Right lung (tissue), 10 donors: ENCODE measurements at places on chromosomes 1 and 21.

GRCh38 chr1:201334325-201335173 lies 42.9 kb downstream of the TNNT2 start:
- DNase-seq, result no peak

DNA sequence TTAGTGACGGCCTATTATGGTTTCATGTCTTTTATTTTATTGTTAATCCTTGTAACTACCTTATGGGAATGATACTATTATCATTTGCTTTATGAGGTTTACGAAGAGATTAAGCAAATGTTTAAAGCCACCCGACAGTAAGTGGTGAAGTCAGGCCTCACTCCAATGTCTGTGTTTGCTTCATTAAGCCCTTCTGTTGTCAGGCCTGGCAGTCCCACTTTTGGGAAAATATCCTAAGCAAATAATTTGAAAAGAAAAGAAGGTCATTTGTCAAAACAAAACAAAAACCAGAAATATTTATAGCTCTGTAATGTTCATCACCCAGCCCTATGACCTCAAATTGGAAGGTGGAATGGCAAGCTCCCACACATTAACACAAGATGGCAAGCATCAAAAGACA lies 40.7 kb upstream of the USP24 start:
- DNase-seq, result no peak

GRCh38 chr1:31977385-31978131 lies 36.1 kb upstream of the KHDRBS1 start:
- no peak for DNase-seq

GRCh38 chr1:45621501-45621836 lies 2.4 kb downstream of the CCDC17 start:
- no peak for DNase-seq

DNA sequence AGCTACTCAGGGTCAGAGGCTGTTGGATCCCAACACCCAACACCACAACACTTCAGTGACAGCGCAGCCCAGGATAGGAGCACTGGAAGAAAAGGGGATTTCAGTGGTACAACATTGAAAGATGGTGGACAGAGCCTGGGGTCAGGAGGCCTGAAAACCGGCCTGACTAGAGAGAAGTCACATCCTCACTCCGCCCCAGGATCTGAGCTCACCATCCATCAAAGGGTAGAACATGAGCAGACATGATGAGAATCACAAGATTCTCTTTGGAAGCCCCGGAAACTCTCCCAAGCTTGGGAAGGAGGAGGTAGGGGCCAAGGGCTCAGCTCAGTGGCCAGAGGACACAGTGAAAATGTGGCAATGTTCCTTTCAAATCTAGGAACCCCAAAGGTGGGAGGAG lies 271.3 kb downstream of the NPHP4 start:
- no peak for DNase-seq

DNA sequence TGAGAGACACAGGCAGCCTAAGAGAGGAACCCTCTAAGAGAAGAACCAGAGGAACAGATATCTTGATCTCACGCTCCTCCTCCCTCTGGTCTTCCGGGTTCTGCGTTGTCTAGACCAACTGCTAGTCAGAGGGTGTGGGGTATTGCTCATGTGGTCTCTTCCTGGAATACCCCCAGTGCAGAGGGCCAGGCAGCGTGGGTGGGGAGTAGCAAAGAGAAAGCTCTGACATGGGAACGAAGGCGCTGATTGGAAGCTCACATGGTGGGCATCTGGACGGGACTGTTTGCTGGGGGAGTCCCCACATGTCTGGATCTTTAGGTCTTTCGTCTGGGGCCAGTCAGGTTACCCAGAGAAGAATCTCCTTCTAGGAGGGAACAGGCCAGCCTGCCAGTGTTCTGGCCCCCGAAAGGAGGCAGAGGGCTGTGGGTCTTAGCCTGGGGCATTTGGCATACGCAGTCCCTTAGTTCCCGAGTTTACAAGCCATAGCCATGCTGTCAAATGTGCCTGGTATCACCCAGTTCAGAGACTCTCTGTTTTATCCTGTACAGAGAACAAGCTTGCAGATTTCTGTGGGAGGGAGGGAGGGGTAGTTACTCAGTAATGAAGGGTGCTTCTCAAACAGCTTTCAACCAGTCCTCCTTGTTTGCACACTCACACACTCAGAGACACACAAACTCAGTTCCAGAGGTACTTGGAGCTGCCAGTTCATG lies 18.3 kb upstream of the IL6R start:
- peak; percentile 6 for DNase-seq

DNA sequence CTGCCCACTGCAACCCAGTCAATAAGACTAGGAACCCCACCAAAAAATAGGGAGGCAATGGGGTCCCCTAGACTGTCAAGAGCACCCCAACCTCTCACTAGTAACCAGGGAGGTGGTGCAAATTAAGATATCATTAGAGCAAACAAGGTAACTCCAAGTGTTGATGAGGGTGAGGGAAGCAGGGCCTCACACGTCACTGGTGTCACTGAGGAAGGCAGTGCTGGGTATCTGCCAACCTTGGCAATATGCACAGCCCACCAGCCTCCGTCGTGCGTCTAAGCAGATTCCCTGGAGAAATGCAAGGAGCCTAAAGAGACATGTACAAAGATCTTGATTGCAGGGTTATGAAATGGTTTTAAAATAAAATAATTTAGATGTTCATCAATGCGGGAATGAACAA lies 3.8 kb downstream of the UBASH3A start:
- DNase-seq, result no peak

GRCh38 chr1:230010603-230011332 lies 56.3 kb upstream of the GALNT2 start:
- no peak for DNase-seq

DNA sequence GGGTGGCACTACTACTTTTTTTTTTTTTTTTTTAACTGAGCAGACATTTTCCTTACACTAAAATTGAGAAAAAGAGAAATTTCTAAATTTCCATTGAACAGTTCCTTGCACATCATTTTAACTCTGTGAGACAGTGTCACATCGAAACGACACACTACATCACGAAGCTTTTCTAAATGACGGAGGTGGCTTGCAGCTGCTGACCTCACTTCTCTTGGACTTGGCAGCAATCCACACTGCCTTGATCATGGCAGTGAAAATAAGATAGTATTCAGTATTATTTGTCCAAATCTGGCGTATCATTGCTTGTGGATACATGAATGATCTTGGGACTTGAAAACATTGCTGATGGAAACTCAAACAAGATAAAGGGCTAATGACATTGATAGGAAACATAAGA lies 80.3 kb upstream of the CYYR1 start:
- DNase-seq, result no peak

GRCh38 chr1:20403423-20404145 lies 82.4 kb downstream of the CAMK2N1 start:
- no peak for DNase-seq

- no peak for DNase-seq
These were observed 36.9 kb upstream of the SRRM1 start for GRCh38 chr1:24606296-24606605.

- no peak for DNase-seq
These were observed 75.5 kb downstream of the PSMG1 start for GRCh38 chr21:39107739-39108138.

- no peak for DNase-seq
These were observed 27.0 kb upstream of the PEF1 start for GRCh38 chr1:31671561-31672201.

GRCh38 chr1:50700214-50700613 lies 259.9 kb downstream of the FAF1 start:
- DNase-seq, result no peak

GRCh38 chr1:160161965-160162705 lies 10.7 kb downstream of the ATP1A4 start:
- peak; percentile 27 for DNase-seq

GRCh38 chr1:11341901-11342552 lies 69.0 kb downstream of the UBIAD1 start:
- no peak for DNase-seq

GRCh38 chr21:29953690-29954089 lies 13.9 kb upstream of the GRIK1 start:
- no peak for DNase-seq

DNA sequence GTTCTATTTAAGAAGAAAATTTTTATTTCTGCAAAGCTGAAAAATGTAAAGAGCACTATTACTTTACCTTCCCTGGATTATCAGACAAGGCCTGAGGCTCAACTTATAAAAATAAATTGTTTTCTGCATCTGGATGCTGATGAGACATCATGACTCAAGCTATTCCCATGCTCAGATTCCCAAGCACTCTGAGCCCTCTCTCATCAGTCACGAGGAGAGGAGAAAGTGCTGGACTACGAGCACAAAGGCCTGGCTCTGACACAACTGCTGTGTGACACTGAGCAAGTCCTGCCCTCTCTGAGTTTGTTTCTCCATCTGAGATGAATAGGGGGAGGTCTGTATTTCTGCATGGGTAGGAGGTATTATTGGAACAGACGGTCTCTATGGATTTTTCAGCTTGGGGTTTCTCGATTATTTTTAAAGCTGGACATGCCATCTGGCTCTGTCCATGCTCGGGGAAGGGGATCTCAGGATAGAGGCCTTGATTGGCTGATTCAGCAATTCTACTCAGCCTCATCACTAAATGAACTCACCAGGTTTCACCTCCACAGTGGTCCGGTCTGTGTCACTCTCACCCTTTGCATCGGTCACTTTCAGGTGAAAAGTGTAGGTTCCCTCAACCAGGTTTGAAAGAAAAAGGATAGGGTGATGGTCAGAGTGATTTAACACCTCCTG lies 107.7 kb downstream of the KIAA0319L start:
- DNase-seq, result no peak

DNA sequence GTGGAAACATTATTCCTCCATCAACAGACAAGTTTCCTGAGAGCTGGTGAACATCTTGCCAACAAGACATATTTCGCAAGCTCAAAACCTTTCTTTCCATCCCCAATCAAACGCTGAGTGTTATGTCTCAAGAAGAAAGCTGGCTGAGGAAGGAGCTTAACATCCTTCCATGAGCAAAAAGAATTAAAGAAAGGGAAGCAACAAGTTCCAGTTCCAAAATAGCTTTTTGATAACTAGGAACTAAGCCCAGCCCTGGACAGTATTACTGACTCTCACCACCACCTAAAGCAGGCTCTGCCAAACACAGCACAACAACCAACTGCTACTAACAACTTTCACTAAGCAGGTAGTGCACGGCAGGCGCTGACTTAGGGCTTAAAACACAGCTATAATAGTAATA lies 50.2 kb downstream of the CAPZB start:
- DNase-seq, result peak; percentile 83

- no peak for DNase-seq
These were observed 65.6 kb downstream of the PRKCZ start for GRCh38 chr1:2115702-2116341.

DNA sequence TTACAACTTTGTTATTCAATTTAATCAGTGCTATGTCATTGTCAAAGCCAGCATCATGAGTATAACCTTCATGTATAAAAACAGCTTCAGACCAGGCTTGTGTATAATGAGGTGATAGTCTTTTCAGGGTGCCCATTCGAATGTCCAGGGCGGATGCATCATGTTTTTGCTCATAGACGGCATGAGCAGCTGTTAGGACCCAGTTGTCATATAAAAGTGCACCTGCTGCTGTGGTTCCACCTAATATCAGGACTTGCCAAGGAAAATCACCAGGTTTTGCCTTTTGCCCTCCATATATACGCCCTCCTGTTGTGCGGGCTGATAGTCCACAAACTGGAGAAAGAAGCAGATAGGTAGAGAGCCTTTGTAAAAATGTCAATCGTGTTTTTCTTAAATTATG lies 14.9 kb downstream of the TARDBP start:
- DNase-seq, result no peak

DNA sequence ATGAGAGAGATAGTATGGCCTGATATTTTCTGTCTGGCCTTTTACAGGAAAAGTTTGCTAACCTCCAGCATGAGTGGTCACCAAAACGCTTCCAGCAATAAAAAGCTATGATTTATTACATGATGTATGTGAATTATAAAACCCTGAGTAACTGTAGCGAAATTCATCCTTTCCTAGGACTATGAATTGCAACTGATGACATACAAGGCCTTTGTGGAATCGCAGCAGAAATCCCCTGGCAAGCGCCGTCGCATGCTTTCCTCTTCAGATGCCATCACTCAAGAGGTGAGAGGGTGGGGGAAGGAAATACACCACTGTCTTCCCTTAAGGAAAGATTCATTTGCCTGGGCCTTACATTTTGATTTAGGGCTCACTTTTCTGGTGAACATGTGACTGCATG lies 117.9 kb downstream of the MACF1 start:
- DNase-seq, result no peak

DNA sequence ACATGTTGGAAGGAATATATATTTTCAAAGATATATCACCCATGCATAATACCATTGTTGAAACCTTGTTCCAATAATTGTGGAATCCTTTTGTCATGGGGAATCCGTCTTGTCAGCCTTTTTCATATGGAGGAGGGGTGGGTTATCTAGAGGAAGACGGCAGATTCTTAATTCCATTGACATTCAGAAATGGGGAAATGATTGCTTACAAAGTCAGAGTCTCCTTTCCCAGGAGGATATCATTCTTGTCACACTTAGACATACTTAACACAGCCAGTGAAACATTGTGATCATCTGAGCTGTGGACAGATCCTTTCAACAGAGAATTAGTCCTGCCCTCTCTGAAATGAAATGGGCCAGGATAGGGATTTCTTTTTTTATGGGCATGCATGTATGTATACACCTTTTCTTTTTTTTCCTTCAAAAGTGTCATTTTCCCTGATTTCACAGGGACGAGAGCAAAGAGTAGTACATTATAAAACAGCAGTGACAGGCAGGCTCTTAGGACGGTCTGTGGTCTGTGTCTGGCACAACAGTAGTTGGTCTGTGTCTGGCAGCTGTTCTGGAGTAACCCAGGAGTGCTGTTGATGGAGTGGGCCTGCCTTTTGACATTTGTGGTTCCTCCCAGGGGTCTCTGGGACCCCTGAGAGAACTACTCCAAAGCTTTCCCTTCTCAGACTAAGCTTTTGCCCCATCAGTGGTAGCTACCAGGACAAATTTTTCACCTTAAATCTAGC lies 50.1 kb downstream of the VPS13D start:
- no peak for DNase-seq

DNA sequence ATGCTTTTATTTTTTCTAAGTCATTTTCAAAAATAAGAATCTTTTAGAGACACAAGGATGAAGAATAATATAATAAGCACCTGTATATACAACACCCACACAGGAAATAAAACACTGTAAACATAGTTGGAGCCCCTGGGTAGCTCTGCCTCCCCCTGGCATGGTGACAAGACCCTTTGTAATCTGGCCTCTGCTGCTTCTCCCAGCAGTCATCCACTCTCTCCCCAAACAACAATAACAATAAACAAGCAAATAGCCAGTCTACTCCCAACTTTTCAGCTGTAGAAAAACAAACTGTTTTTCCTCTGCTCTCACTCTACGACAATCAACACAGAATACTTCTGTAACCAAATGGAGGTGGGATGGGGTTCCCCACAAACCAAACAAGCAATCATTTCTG lies 110.1 kb downstream of the CSMD2 start:
- DNase-seq, result no peak

GRCh38 chr1:28813931-28814465 lies 2.0 kb downstream of the OPRD1 start:
- no peak for DNase-seq
